NK-92 treated with Interleukin-12 subunit alpha and Interleukin-12 subunit beta, amount 100 ng/mL, for 24 hours (cell line): ENCODE measurements at places on chromosomes 1 and 21.

- no peak for DNase-seq
Measured at GRCh38 chr1:206568256-206568655, 44.0 kb downstream of the EIF2D start.

GRCh38 chr1:58922302-58923089, 138.6 kb upstream of the JUN start:
- no peak for DNase-seq

- DNase-seq, result no peak
Measured at GRCh38 chr1:209412036-209412435, 171.5 kb upstream of the CAMK1G start.

GRCh38 chr1:67973051-67973450, 77.4 kb downstream of the DIRAS3 start:
- DNase-seq, result no peak

GRCh38 chr1:239995281-239995680, 96.4 kb upstream of the FMN2 start:
- no peak for DNase-seq

- no peak for DNase-seq
Measured at GRCh38 chr21:43300496-43301408, 126.2 kb downstream of the SIK1 start.

DNA sequence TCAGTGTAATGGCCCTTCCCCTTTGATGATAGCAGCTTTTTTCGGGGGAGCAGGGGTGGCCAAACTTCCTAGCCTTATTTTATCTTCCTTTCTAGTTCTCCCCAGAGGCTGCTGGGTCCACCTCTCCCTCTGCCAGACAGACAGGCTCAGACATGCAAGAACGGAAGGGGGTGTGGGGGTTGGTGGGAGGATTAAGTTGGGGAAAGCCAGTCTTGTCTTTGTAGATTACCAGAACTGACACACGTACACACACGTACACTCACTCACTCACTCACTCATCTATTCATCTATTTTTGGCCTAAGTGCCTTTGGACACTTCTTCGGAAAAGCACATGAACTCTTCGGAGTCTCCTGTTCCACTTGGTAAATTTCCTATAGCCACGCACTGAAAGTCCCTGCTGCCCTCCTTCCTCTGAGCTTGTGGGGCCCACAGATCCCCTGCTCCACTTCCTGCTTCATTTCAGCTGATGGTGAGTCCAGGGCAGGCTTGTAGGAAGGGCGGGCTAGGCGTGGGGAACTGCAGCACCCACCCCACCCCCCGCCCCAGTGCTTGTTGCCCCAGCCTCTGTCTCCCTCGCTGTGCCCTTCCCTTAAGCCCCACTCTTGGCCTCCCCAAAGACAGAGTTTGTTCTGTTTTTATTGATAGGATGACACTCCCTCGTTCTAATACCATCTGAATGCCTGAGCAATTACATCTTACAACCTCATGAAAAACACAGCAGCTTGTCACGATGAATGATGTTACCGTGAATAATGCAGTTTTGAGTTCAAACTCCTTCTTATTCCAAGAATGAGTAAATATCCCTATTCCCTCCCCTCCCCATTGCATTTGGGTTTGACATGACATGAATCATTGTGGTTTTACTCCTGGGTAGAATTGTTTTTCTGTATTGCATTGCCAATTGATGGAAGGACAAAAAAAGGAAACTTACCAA, 60.7 kb upstream of the ATP5PO start:
- DNase-seq, result peak; percentile 68

DNA sequence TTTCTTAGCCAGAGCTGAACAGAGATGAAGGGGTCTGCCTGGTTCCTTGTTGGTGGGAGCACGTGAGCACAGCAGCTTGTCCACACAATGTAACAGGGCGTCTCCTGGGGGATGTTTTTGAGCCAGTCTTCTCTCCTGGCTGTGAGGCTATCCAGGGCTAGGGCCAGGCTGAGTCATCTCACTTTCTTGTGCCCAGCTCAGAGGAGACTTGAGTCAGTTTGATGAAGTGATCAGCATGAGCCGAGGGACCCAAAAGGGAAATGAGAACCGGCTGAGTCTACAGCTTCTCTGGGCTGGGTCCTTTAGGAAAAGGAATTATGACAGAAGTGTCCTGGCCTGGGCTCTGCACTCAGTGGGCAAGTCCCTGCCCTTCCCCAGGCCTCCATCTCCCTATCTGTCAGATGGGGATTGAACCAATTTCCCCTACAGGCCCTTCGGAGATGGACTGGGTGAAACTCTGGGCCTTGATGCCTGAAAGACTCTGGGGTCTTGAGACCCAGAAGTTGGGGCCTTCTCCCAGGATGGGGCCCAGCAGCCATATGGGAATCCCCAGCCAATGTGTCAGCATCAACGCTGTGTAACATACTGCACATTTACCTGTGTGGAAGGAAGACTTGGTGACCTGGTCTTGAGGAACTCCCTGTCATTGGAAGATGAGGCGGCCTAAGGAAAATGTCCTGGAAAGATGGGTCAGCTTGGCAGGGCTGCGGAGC, 36.6 kb downstream of the DMRTB1 start:
- no peak for DNase-seq

DNA sequence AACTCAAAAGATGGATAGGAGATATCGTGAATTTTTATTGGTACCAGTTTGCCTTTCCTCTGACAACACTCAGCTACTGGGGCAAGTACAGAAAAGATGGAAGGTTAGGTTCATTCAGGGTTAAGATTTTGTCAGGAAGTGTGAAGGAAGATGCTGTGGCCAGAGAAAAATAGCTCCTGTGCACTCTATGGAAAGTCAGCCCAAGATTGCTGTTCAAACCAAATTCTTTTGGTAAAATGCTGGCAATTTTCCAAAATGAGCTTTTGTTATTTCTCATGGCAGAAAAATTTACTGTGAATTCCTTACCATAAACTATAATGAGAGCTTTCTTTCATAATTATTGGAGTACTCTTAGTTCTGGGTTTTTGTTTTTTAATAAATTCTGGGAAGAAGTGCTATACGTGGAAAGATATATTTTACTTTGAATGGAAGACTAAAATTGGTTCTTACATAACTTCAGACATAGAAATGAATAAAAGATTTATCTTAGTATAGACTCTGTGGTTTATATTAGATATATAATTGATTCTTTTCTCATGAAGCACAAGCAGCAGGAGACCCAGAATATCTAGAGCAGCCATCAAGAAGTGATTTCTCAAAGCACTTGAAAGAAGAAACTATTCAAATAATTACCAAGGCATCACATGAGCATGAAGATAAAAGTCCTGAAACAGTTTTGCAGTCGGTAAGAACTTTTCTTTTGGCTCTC, 112.2 kb downstream of the USP25 start:
- no peak for DNase-seq

DNA sequence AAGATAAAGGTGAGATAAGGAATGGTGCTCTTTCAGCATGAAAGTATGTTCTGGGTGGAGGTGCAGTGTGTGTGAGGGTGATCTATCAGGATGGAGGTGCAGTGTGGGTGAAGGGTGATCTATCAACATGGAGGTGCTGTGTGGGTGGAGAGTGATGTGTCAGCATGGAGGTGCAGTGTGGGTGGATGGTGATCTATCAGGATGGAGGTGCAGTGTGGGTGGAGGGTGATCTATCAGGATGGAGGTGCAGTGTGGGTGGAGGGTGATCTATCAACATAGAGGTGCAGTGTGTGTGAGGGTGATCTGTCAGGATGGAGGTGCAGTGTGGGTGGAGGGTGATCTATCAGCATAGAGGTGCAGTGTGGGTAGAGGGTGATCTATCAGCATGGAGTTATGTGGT, 12.3 kb upstream of the MAP10 start:
- DNase-seq, result no peak

GRCh38 chr1:99956755-99957154, 13.0 kb upstream of the SLC35A3 start:
- no peak for DNase-seq

DNA sequence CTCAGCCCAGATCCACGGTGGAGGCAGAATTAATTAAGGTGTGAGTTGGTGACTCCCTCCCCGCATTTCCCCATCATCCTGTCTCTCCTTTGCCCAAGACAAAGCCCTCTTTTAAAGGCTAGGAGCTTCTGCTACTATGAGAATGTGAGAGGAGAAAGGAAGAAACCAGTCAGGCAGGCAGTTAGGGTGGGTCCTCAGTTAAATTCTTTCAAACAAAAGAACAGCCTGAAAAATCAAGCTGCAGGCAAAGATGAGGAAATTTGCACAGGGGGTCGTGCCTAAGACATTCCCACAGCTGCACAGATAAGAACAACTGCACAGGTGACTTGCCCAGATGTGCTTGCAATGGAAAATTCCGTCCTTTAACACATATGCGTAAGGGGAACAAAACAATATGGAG, 47.6 kb downstream of the SERTAD4 start:
- no peak for DNase-seq

DNA sequence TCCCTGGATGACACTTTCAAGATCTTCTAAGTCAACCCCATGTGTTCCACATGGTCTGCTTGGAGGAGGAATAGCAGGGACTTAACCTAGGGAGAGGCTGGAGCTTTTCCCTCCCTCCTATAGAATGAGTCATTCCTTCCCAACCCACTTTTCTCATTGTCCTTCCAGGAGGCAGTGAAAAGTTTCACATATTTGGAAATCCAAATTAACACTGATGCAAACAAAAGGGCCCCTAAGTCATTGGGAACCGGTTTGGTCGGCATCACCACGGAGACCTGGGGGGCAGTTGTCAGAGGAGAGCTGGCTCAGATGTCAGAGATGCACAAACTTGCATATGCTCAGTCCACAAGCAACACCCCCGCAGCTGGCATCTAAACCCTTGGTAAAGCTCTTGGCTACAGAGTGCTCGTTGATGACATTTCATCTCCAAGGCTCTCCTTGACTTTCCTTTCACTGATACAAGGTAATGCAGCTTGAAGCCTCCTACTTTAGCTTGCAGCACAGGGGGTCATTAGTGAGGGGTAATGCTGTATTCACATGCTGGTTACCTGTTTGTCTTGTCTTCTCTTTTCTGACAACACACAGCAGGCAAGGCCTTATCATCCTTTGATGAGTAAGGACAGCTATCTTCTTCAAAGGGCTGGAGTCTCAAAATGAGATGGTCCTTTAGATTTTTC, 12.3 kb upstream of the LRRC8D start:
- DNase-seq, result no peak

DNA sequence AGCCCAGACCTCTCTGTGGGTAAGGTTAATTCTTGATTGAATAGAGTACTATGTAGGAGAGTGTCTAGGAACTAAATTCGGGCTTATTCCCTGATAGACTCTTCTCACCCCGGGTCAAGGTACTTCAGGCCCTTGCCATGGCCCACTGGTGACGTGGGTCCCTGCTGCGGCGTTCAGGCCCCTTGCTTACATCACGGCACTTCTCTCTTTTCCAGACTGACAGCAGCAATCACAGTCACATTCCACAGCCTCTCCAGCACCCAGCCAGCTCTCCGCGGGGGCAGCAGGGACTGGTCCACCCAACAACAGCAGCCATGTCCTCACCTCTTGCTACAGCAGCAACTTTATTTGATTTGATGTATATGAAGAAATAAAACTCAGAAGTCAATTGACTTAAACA, 401.2 kb upstream of the VAMP3 start:
- DNase-seq, result no peak

DNA sequence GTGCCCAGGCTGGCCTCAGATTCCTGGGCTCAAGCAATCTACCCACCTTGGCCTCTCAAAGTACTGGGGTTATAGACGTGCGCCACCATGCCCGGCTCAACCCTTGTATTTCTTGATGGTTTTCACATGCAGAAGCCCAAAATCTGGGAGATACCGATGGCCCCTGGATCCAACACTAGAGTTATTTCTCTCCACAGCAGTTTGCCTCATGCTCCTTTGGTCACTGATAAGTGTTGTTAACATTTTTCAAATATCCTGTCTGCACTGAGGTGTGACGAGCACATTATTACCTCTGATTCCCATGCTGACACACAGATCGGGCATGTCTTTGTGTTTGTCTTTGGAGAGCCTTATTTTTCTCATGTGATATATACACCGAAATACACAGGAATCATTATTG, 107.0 kb downstream of the KIF26B start:
- DNase-seq, result no peak

DNA sequence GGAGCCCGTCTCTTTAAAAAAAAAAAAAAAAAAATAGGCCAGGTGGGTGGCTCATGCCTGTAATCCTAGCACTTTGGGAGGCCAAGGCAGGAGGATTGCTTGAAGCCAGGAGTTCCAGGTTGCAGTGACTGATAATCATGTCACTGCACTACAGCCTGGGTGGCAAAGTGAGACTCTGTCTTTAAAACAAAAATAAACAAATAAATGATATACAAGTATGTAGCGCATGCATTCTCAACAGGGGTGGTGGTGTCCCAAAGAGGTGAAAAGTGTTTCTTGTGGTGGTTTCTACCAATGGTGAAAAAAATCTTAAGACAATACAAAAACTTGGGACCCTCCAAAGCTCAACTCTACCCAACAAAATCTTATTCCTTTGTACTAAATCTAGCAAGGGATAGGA, 17.9 kb downstream of the CNN3 start:
- no peak for DNase-seq

DNA sequence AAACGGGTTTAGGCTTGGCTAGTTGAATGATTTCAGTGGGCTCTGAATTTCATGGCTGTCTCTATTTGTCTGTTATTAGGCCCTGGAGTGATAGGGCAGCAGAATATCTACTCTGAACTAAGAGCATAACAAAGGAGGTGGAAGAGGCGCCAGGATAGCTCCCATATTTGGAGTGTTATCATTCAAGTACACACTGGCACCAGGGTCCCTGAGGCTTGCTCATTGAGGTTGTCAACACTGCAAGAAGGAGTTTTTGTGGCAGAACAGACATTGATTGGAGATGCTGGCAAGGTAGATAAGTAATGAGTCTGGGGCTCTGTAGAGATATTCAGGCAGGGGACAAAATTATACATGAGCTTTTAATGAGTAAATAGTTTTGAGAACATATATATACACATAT, 1748.4 kb downstream of the MRPL39 start:
- no peak for DNase-seq

GRCh38 chr1:108892356-108893140, 15.8 kb downstream of the GPSM2 start:
- DNase-seq, result no peak

DNA sequence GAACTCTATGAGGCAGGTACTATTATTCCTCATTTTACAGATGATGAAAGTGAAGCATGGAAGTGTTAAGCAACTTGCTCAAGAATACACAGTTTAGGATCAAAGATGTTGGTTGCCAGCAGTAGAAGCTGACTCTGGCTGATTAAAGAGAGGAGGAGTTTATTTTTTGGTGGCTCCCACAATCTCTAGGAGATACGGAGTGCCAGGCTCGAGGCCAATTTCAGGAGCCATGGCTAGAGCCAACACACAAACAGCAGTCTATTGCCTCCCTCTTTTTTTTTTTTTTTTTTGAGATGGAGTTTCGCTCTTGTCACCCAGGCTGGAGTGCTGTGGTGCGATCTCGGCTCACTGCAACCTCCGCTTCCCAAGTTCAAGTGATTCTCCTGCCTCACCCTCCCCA, 19.6 kb downstream of the TTF2 start:
- DNase-seq, result no peak
